ENCODE measurements at places on chromosomes 1 and 21.

DNA sequence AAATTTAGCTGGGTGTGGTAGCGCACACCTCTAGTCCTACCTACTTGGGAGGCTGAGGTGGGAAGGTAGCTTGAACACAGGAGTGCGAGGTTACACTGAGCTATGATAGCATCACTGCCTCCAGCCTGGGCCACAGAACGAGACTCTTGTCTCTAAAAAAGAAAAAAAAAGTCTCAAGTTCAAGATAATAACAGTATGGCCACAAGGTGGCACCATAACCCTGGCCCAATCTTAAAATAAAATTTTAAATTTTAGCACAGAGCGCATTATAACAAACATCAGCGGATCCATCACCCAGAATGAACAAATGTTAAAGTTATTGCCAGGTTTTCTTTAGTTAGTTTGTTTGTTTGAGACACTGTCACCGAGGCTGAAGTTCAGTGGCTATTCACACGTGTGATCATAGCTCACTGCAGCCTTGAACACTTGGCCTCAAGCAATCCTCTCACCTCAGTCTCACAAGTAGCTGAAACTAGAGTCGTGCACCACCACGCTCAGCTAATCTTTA lies 2.9 kb upstream of the HTR6 start:
- peak; percentile 18 for DNase-seq

- no peak for DNase-seq
Measured at GRCh38 chr1:1857096-1857703, 33.7 kb downstream of the GNB1 start.

DNA sequence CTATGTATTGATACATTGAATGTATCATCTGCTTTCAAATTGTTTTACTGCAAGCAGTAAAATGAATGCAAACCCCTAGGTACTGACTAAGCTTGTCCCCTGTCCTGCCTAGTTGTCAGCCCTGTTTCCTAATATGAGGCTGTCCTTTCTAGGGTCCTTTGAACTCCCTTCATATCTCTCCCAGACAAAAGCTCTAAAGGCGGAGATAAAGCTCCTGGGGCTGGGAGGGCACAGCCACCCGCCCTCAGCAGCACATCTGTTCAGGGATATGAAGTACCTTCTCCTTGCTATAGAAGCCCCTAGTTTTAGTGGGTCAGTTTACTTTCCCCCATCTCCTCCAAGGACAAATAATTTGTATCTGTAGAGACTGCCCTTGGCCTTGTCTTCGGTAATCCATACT lies 93.1 kb upstream of the ETS2 start:
- DNase-seq, result no peak

DNA sequence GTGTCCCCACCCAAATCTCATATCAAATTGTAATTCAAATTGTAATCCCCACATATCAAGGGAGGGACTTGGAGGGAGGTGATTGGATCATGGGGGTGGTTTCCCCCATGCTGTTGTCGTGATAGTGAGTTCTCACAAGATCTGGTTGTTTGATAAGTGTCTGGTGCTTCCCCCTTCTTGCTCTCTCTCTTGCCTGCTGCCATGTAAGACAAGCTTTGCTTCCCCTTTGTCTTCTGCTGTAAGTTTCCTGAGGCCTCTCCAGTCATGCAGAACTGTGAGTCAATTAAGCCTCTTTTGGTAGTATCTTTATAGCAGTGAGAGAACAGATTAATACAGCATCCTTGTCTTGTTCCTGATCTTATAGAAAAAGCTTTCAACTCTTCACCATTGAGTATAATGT lies 6.5 kb upstream of the LRRC39 start:
- DNase-seq, result no peak

GRCh38 chr1:44829506-44830384 lies 13.3 kb downstream of the PTCH2 start:
- DNase-seq, result no peak

GRCh38 chr1:41455479-41456332 lies 28.8 kb downstream of the EDN2 start:
- DNase-seq, result no peak

DNA sequence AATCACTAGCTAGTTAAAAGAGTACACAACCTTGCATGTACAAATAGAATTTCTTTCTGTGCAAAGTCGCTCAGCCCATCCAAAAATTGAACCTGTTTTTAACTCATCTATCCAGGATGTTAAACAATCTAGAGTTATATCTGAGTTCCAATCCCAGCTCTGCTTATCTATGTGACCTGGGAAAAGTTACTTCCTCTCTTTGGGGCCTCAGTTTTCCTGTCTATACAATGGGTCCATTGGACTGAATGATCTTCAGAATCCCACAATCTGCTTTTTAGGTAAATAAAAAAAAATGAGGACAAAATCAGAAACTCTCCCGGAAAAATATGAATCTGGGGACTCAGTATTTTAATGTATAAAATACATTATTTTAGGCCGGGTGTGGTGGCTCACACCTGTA lies 389.5 kb upstream of the PROX1 start:
- DNase-seq, result no peak

DNA sequence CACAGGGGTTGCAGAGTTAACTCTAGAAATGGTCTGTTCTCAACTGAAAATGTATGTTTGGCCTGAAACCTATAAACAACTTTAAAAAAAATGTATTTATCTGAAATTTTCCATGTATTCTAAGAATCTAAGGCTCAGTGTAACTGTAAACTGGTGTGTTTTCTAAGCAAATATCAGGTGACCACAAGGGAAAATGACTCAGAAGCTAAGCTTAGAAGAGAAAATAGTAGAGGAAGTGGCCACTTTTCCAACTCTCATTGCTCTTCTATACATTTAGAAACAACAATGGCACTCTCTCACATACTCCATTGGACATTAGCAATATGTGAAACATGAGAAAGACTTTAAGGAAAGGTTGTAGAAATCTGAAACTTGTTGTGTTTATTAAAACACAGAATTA lies 7.5 kb downstream of the TNFSF18 start:
- no peak for DNase-seq

DNA sequence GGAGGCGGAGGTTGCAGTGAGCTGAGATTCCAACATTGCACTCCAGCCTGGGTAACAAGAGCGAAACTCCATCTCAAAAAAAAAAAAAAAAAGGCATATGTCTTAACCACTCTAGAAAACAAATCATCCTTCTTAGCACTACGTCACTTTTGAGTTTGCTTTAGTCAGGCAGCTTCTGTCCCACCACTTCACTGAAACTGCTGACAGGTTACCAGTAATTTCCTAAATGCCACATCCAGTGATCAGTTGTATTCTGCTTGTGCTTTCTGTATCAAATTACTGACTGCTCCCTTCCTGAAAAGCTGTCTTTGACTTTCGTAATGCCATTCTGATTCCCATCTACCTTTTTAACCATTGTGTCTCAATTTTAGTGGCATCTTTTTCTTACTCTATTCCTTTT lies 21.7 kb downstream of the RCOR3 start:
- DNase-seq, result no peak
